Inflammatory macrophage (primary cell): ENCODE measurements at places on chromosomes 6 and 20.

DNA sequence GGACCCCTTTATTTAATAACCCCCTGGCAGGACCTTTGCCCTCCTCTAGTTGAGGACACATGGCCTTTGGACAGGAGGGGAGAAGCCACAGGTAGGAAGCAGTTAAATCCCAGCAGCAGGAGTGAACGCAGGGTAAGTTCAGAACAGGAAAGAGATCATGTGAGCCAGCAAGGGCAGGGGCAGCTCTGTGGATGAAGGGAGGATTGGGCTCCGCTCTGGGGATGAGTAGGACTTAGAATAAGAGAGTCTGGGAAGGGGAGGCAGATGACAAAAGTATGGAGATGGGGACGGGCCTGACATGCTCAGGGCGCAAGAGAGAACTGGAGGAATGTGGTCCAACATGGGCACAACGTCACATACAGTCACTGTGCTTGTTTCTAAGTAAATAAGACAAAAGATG lies 89.0 kb downstream of the NDUFAF5 start:
- no peak for DNase-seq

DNA sequence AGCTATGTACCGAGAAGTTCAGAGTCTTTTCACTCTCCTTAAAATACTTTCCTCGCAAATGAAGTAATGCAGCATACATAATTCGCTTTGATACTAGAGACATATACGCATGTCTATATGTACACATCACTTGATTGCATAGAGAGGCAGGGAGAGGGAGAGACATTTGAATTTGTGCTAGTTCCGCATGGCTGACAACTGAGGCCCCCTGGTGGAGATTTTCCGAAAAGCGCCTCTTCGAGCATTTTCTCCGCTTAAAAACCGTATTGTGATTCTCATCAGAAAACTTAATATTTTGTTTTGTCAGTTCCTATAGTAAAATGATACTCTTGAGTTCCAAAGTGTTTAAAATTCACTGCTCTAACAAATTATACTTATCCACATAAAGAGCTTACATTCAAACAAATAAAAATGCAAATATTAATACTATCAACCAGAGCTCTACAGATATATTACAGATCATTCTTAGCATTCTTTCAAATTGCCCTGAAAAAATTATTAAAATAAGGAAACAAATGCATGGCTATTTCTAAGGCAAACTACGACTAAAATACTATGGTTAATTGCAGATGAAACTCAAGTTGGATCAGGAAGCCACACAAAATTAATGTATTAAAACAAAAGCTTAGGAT lies 637 bp downstream of the MYLK4 start:
- peak; percentile 85 for DNase-seq

GRCh38 chr6:133985970-133986369 lies 32.9 kb downstream of the TBPL1 start:
- no peak for DNase-seq

DNA sequence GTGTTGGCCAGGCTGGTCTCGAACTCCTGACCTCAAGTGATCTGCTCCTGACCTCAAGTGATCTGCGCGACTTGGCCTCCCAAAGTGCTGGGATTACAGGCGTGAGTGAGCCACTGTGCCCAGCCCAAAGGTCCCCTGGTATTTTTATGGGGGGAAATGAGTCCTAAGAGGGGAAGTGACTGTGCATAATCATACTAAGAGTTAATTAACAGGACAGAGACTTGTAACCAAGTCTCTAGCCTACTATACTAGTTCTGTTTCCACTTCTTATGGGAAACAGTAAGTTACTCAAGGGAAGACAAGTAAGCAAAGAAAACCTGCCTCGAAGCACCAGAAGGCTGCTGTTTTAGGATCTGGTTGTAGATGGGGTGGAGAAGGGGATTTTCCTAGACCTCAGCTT lies 27.9 kb downstream of the TCF15 start:
- DNase-seq, result no peak

DNA sequence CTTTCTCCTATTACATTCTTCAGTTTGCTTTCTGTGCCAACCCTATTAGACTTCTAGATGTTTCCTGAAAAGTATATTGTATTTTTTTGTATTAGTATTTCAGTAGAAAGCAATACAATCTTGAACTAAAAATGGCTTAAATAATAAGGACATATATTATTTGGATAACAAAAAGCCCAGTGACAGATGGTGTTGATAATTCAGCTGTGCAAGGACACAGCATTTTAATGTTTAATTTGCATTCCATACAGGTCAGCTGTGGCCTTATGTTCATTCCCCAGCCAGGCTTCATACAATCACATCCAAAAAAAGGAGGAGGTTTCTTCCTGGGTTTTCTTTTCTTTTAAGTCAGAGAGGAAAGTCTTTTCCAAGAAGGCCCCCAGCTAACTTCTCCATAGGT lies 236.9 kb downstream of the CD109 start:
- DNase-seq, result no peak
